ENCODE measurements at places on chromosomes 3 and 15.

GRCh38 chr3:9978710-9979305 is 7.8 kb downstream of the EMC3 start:
- no peak for DNase-seq

GRCh38 chr3:13148126-13148525 is 74.9 kb upstream of the IQSEC1 start:
- no peak for DNase-seq

DNA sequence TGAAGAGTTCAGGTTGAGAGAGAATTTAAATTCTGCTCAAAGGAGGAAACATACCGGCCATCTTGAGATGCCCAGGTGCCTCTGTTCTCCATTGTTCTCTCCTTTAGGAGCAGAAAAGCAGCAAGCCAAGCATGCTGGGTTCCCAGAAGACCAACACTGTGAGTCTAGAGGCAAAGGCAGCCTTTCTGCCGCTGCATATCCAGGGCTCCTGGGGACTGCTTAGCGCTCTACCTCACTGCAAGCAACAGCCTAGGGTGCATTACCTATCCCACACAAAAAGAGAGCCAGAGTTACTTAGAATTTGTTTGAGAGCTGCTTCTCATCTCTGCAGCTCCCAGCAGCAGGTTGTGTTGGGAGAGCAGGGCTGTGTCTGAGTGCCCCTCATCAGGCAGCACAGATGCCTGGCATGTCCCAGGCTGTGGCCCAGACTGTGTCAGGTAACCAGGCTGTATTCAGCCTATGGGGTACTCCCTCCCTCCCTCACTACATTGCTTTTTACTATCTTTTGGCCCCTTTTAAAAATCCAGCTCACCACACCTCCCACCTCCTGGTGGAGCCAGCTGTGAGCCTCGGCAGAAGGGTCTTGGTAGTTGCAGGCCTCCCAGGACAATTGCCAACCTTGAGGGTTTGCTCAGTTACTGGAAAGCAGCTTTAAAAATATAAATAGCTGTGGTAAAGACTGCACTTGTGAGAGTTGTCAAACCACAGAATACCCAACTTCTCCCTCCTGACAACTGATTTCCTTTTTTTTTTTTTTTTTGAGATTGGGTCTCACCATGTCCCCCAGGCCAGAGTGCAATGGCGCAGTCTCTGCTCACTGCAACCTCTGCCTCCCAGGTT is 30.2 kb downstream of the BCL2L10 start:
- no peak for DNase-seq

GRCh38 chr3:197877902-197878301 is 72.1 kb upstream of the RPL35A start:
- no peak for DNase-seq

DNA sequence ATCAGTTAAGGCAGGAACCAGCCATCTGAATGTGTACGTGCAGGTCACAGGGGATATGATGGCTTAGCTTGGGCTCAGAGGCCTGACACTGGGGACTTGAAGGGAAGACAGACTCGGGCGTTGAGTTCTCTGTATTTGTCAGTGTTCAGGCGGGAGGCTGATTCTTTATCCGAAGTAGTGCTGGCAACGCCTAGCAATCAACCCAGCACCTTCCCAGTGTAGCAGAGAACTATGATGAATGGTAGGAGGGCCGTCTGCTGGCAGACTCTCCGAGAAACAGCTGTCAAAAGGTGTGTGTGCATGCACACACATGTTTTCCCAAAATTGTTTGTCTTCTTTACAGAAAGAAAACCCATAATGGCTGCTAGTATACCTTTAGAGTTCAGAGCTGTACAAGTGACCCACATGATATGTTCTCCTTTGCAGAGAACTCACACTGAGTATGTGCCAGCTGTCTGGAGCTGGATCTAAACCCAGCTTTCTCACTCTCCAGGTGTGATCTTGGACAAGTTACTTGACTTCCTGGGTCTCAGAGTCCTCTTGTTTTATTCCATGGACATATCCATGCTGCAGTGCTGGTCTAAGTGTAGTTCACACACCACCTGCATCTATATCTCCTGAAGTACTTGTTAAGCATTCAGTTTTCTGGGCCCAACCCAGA is 74.5 kb upstream of the LARS2 start:
- no peak for DNase-seq

- peak; percentile 91 for DNase-seq
These were observed 333.9 kb downstream of the PTPRG start for GRCh38 chr3:61894988-61895935.

GRCh38 chr3:2525968-2526367 is 427.3 kb downstream of the CNTN4 start:
- no peak for DNase-seq

DNA sequence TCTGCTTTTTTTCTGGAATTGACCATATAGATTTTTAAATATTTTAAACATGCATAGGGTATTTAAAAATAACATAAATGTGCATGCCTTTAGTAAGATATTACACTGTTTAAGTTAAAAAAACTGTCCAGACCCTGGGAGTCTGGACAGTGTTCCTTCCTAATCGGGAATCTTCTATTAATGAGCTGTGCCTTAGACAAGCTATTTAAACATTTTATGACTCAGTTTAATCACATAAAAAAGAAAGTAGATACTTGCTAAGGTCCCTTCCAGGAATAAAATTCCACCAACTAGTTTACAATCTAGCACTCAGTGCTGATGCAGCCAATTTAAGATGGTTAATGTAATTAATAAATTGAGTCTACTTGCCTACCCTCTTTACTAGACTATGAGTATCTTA is 140.4 kb upstream of the DPH6 start:
- no peak for DNase-seq

- no peak for DNase-seq
These were observed 82.9 kb upstream of the DGKG start for GRCh38 chr3:186444974-186445373.

DNA sequence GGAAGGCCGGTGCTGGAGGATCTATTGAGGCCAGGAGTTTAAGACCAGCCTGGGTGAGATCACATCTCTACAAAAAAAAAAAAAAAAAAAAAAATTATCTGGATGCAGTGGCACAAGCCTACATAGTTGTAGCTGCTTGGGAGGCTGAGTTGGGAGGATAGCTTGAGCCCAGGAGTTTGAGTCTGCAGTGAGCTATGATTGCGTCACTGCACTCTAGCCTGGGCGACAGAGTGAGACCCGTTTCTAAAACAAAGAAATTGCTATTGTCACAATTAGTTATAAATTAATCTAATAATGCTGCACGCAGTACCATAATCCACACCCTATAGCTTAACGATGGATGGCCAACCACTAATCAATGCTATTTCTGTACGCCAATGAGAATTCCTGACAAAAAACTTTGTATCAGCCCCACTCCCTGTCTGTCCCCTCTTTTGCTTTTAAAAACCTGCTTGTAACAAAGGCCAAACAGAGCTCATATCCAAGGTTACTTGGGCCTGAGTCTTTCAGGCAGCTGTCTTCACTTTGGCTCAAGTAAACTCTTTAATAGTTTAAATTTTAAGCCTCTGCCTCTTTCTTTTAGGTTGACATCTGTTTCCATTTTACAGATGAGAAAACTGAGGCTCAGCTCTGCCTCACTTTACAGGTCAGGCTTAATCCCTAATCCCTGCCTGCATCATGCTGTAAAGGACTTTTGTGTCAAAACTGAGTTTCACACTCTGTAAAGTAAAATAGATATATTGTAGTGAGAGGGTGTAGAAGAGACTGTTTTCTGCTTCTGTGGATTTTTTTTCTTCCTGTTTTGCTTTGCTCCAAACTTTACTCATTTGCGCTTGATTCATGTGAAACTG is 10.9 kb downstream of the FLNB start:
- no peak for DNase-seq

GRCh38 chr3:114727373-114727772 is 419.7 kb downstream of the ZBTB20 start:
- DNase-seq: no peak

Data from SW480 (cell line).